Upper lobe of right lung (tissue), 1 donor: ENCODE measurements at places on chromosomes 12 and 14. TPM values are rescaled to one million over a fixed set of nuclear protein-coding genes. Genes with fewer than 3 reads are reported as not detected.

DNA sequence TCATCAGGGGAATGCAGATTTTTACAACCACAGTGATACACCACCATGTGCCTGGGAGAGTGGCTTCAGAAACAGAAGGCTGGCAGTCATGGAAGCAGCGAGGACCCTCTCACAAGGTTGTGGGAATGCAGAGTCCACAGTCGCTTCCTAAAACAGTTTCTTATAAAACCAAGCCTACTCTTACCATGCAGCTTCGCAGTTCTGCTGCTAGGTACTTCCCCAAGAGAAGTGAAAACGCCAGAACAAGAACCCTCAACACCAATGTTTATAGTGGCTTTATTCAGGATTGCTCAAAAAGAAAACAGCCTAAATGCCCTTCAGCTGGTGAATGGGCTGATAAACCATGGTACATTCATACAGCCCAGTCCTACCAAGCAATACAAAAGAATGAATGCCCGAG is 87.2 kb downstream of the DDX51 start:
- DNase-seq = no peak
- H3K4me3 ChIP-seq = no peak overlapping the region
- peaks cover 78% of the 10 kb centered on the region for H3K36me3 ChIP-seq

DNA sequence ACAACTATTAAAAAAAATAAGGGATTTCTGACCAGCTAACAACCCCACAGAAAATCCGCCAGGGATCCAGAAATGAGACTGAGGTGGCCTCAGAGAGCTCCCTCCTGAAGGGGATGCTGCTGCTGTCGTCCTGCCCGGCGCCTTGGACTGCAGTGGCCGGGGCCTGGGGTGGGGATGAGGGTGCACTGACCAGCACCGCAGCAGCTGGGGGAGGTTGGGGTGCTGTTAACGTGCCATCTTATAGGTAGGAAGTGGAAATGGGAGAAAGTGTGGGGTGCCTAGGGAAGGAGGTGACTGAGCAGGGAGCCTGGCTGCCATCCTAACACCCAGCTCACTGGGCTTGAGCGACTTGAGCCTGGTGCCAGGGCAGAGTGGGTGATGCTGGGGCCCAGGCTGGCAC is 32.0 kb downstream of the DDX11 start:
- H3K27ac ChIP-seq = no peak overlapping the region
- no peak for DNase-seq
- H3K4me1 ChIP-seq = no peaks in the 10 kb centered on the region
- no peak overlapping the region for H3K4me3 ChIP-seq
- H3K27me3 ChIP-seq = no peaks in the 10 kb centered on the region

DNA sequence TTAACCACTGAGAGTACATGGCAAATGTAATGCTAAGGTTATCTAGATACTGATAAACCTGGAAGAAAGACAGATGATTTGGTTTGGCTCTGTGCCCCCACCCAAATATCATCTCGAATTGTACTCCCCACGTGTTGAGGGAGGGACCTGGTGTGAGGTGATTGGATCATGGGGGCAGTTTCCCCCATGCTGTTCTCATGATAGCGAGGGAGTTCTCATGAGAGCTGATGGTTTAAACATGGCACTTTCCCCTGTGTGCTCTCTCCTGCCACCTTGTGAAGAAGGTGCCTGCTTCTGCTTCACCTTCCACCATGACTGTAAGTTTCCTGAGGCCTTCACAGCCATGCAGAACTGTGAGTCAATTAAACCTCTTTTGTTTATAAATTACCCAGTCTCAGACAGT is 14.2 kb downstream of the NOXRED1 start:
- H3K27me3 ChIP-seq = no peaks in the 10 kb centered on the region
- H3K36me3 ChIP-seq = no peaks in the 10 kb centered on the region
- H3K27ac ChIP-seq = no peak overlapping the region
- H3K4me3 ChIP-seq = no peak overlapping the region
- H3K4me1 ChIP-seq = no peaks in the 10 kb centered on the region

The PRH2 gene
- total RNA-seq = not detected

- DNase-seq = no peak
- peaks cover 11% of the 10 kb centered on the region for H3K4me1 ChIP-seq
- H3K4me3 ChIP-seq = no peak overlapping the region
- no peaks in the 10 kb centered on the region for H3K36me3 ChIP-seq
These were observed 5.8 kb upstream of the SLC48A1 start for GRCh38 chr12:47767216-47767724.

- no peak overlapping the region for H3K27ac ChIP-seq
- peaks cover 18% of the 10 kb centered on the region for H3K4me1 ChIP-seq
- no peak for DNase-seq
- no peak overlapping the region for H3K4me3 ChIP-seq
These were observed 94.5 kb downstream of the CALM1 start for GRCh38 chr14:90491221-90491885.

GRCh38 chr12:2449586-2449985 is 345.2 kb upstream of the FKBP4 start:
- no peak overlapping the region for H3K27ac ChIP-seq
- H3K27me3 ChIP-seq = no peaks in the 10 kb centered on the region
- no peaks in the 10 kb centered on the region for H3K4me1 ChIP-seq
- H3K4me3 ChIP-seq = no peak overlapping the region
- H3K36me3 ChIP-seq = no peaks in the 10 kb centered on the region

DNA sequence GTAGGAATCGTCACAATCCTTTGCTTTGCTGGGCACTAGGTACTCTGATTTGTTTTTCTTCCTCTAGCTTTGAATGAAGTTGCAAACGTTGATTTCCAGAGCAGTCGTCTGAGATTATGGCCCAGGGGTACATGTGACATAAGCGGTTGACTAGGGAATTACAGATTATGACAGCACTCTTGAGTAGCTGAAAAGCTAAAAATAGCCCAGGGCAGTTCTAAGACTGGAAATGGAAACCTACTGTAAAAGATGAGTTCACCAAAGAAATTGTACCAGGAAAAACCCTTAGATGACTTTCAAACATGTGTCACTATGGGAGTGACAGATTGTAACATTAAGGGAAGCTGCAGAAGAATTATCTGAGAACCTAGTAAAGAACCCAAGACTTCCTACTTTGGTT is 108.5 kb downstream of the ANO6 start:
- H3K36me3 ChIP-seq = no peaks in the 10 kb centered on the region
- H3K27ac ChIP-seq = no peak overlapping the region
- H3K4me3 ChIP-seq = no peak overlapping the region
- no peak for DNase-seq

DNA sequence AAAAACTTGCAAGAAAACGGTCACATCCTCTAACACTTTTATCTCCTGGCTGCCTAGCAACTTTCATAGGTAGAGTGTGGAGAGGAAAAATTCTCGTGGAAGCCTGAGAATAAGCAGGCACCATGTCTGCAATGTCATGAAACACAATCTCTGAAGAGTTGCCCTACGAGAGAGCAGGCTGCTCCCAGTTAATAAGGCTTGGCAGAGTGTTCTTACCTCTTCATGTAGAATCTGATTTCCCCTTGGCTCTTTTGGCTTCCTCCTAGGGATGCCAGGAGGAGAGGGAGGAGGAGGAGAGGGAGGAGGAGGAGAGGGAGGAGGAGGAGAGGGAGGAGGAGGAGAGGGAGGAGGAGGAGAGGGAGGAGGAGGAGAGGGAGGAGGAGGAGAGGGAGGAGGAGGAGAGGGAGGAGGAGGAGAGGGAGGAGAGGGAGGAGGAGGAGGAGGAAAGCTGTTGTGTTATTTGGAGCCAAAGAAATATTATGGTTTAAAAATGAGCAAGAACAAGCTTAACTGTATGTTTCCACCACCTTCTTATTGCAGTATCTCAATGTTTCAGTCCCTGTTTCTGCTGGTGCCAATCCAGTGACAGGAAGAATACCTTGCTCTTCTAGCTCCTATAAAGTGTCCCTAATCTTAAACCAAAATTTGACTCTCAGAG is 52.9 kb downstream of the EGLN3 start:
- H3K27me3 ChIP-seq = no peaks in the 10 kb centered on the region
- no peaks in the 10 kb centered on the region for H3K4me1 ChIP-seq
- H3K36me3 ChIP-seq = no peaks in the 10 kb centered on the region

The WNT1 gene
- total RNA-seq = not detected

DNA sequence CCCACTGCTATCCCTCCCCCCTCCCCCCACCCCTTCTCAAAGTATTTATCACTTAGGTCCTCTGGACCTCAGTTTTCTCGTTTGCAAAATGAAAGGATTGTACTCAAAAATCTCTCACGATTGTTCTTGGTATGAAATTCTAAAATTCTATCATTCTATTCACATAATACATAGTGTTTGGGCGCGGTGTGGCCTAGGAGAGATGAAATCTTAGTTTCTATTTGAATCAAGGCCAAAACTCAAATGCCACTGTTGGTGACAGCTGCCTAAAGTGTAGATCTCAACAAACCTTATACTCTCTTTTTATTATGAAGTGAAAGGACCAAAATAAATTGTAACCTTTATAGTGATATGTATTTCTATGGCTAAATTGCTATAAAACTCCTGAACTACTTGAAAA is 23.7 kb upstream of the YAF2 start:
- no peaks in the 10 kb centered on the region for H3K36me3 ChIP-seq
- no peak overlapping the region for H3K4me3 ChIP-seq
- no peaks in the 10 kb centered on the region for H3K4me1 ChIP-seq
- no peak overlapping the region for H3K27ac ChIP-seq
- DNase-seq = no peak

DNA sequence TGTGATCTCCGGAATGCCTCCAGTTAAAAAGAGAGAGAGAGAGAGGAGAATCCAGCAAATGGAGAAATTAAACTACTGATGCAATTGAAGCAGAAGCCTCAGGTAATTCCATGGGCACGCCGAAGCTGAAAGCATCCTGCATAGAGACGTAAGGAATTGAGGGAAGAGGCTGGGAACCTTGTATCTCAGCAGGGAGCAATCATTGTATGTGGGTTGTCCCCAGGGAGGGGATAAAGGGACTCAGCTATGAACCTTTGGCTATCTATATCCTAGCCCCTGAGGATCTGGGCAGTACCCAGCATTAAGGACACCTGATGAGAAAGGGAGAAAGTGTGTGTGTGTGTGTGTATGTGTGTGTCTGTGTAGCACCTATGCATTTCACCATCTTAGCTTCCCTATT is 95.8 kb upstream of the ATXN7L3B start:
- no peaks in the 10 kb centered on the region for H3K36me3 ChIP-seq
- no peak overlapping the region for H3K27ac ChIP-seq
- no peak overlapping the region for H3K4me3 ChIP-seq
- H3K4me1 ChIP-seq = no peaks in the 10 kb centered on the region

DNA sequence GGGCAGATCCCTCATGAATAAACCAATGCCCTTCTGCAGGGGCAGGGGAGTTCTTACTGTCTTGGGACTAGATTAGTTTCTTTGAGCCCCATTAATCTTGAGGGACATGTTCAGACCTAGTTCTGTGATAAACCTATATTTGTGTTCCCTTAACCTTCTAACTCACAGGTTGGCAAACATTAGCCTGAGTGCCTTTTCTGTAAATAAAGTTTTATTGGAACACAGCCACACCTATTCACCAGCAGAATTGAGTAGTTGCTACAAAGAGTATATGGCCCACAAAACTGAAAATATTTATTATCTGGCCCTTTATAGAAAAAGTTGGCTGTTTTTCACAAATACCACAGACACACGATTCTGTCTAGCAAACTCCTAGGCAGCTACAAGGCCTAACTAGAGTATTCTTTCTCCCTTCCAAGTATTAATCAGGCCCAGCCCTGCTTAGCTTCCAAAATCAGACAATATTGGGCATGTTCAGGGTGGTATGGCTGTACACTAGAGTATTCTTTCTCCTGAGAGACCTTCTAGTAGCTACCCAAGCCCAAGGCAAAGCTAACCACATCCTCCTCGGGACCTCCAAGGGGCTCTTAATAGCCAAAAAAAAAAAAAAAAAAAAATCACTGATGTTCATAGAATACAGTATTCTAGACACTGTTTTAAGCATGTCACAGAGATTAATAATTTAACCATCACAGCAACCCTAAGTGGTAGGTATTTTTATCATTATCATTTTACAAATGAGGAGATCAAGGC is 199.3 kb upstream of the PWP1 start:
- no peak overlapping the region for H3K27ac ChIP-seq
- no peaks in the 10 kb centered on the region for H3K27me3 ChIP-seq
- no peaks in the 10 kb centered on the region for H3K4me1 ChIP-seq
- no peak overlapping the region for H3K4me3 ChIP-seq

- no peaks in the 10 kb centered on the region for H3K36me3 ChIP-seq
- H3K4me1 ChIP-seq = no peaks in the 10 kb centered on the region
- no peaks in the 10 kb centered on the region for H3K27me3 ChIP-seq
- H3K4me3 ChIP-seq = no peak overlapping the region
These were observed 197.0 kb downstream of the ACSS3 start for GRCh38 chr12:81274637-81275529.

- no peak overlapping the region for H3K4me3 ChIP-seq
- no peaks in the 10 kb centered on the region for H3K36me3 ChIP-seq
- H3K4me1 ChIP-seq = no peaks in the 10 kb centered on the region
- no peak overlapping the region for H3K27ac ChIP-seq
- no peaks in the 10 kb centered on the region for H3K27me3 ChIP-seq
- DNase-seq = no peak
These were observed 82.8 kb upstream of the NEDD1 start for GRCh38 chr12:96824074-96824837.

- H3K36me3 ChIP-seq = peaks cover 95% of the 10 kb centered on the region
- no peaks in the 10 kb centered on the region for H3K4me1 ChIP-seq
- no peaks in the 10 kb centered on the region for H3K27me3 ChIP-seq
- no peak overlapping the region for H3K27ac ChIP-seq
- DNase-seq = no peak
These were observed 34.8 kb upstream of the MAPKAPK5 start for GRCh38 chr12:111807232-111807631.

The TAOK3 gene
- total RNA-seq = 64.1 TPM

- no peak overlapping the region for H3K4me3 ChIP-seq
- no peaks in the 10 kb centered on the region for H3K27me3 ChIP-seq
- H3K4me1 ChIP-seq = no peaks in the 10 kb centered on the region
These were observed 41.4 kb downstream of the FBXL14 start for GRCh38 chr12:1552911-1553491.

The CLEC4C gene
- total RNA-seq = not detected

The GPR68 gene
- total RNA-seq = 6.3 TPM

The PTPRQ gene
- total RNA-seq = 9.8 TPM

DNA sequence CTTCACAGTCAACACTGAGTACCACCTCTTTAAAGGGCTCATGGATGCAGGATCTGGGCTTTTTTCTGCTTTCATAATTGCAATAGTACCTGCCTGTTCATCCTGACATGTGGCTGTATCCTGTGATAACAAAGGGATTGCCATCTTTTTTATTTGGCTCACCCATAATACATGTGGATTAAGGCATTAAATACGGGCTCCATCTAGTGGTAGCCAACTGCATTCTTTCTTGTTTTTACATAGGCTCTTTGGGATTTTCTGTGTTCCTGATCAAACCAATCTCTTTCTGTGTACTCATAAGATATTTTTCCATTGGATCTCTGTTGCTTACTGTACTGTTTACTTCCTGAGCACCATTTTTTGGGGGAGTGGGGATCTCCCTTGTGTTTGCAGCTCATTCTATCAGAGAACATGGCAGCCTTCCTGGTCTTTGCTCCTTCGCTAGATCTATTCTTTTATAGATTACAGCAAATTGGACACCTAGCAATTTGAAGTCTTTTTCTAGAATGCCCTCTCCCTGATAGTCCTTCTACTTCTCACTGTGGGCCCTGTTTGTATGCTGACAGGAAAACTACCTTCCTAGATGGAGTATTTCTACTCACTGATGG is 723.4 kb upstream of the MDGA2 start:
- H3K27me3 ChIP-seq = no peaks in the 10 kb centered on the region
- DNase-seq = no peak
- H3K36me3 ChIP-seq = no peaks in the 10 kb centered on the region
- H3K4me1 ChIP-seq = no peaks in the 10 kb centered on the region
- H3K4me3 ChIP-seq = no peak overlapping the region

The DHH gene
- 2.1 TPM for total RNA-seq

The SLC16A7 gene
- 26.0 TPM for total RNA-seq

The SELPLG gene
- total RNA-seq = 31.9 TPM

The PDE3A gene
- total RNA-seq = 8.4 TPM
